ENCODE measurements at places on chromosomes 1 and 21. TPM values are rescaled to one million over a fixed set of nuclear protein-coding genes. Genes with fewer than 3 reads are reported as not detected.

The MAP1LC3C gene
- not detected for polyA plus RNA-seq

The VHLL gene
- not detected for polyA plus RNA-seq

The ALX3 gene
- not detected for polyA plus RNA-seq

The PBX1 gene
- polyA plus RNA-seq: 2.5 TPM

The GSTM5 gene
- polyA plus RNA-seq: 1.4 TPM

All from liver (tissue), 10 donors.